Eye (tissue), 1 donor: ENCODE measurements at places on chromosomes 1 and 21.

- DNase-seq: peak; percentile 79
Observed at GRCh38 chr1:226736908-226737818, 1.9 kb downstream of the ITPKB start.

- peak; percentile 65 for DNase-seq
Observed at GRCh38 chr1:58592522-58593134, 15.6 kb upstream of the TACSTD2 start.

- DNase-seq: no peak
Observed at GRCh38 chr1:25560788-25561187, 17.4 kb downstream of the LDLRAP1 start.

- no peak for DNase-seq
Observed at GRCh38 chr1:182770232-182770631, 19.3 kb upstream of the NPL start.

DNA sequence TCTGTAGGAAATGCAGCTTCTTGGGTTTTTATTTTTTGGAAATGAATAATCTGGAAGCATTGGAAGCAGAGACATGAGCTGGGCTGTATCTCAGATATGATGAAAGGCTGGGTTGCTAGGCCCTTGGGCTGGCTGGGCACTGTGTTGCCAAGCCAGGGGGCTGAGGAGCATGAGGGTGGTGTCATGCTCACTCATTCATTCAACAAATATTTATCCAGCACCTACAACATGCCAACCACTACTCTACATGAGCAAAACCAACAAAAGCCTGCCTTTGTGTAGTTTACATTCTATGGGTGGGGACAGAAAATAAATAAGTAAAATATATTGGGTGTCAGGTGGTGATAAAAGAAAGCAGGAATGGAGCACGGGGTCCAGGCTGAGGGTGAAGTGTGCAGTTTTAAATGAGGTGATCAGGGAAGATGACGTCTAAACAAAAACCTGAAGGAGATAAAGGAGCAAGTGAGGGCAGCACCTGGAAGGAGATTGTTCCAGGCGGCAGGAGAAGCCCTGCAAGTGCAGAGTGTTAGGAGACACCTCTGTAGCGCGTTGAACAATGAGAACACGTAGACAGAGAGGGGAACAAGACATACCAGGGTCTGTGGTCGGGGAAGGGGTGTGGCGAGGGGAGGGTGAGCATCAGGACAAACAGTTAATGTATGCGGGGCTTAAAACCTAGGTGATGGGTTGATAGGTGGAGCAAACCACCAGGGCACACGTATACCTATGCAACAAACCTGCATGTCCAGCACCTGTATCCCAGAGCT lies 10.9 kb downstream of the TAGLN2 start:
- no peak for DNase-seq

GRCh38 chr1:187226396-187226795 lies 397.6 kb downstream of the PLA2G4A start:
- no peak for DNase-seq

- DNase-seq: no peak
Observed at GRCh38 chr1:226630592-226630991, 82.0 kb downstream of the STUM start.

GRCh38 chr1:101748077-101748476 lies 248.6 kb downstream of the OLFM3 start:
- no peak for DNase-seq

DNA sequence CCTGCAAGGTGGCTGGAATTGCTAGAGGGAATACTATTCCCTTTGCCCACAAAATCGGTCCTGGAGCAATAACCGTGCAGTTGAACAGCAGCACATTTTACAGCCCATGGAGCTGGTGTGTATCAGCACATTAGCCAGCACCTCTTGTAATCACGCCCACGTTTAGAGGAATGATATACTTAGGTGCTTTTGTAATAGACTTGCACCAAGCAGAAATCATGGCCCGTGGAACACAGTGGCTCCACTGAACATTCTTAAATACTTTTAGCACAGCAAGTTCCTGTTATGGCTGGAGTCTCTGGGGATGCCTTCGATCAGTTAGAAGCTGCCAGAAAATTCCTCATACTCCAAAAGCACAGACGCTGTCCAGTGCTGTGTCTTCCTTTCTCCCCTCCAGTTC lies 218.1 kb upstream of the FAM78B start:
- no peak for DNase-seq

DNA sequence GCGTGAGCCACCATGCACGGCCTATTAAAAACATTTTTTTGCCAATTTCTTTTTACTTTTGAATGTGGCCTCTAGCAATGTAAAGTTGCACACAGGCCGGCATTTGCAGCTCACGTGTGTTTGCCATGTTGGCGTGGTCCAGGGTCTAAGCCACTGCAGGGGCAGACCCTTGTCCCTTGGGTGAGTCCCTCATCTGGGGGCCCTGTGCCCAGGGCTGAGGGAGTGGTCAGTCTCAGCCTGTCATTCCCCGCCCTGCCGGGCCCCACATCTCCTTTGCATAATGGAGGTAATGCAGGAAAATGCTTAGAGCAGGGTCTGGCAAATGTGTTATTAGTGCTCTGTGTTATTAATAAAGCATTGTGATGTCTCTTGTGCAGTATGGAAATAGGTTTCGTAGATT lies 16.9 kb downstream of the AGPAT3 start:
- DNase-seq: no peak

DNA sequence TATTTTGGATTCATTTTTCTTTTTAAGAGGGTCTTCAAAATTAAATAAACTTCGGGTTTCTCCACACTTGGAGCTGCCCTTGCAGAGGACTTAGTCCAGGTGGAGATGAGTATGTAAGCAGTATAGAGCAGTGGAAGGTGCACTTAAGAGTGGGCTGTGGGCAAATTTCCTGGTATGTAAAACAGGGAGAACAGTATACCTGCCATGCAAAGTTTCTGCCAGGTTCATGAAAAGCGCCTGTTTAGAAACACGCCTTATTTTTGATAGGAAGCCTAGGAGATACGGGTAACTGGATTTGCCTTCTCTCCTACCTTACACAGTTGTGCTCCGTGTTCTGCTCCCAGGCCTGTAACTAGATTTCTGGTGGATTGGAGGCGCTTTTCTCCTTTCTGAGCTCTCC lies 1.2 kb downstream of the KDM4A start:
- DNase-seq: no peak

DNA sequence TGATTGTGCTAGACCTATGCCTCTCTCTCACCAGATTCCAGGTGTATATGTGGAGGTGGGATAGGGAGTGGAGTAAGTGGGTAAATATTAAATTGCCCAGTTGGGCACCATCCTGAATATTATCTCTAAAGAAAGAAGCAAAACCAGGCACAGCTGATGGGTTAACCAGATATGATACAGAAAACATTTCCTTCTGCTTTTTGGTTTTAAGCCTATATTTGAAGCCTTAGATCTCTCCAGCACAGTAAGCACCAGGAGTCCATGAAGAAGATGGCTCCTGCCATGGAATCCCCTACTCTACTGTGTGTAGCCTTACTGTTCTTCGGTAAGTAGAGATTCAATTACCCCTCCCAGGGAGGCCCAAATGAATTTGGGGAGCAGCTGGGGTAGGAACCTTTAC lies at the start of gene FCER1A:
Gene FCER1A (plus strand): TSS at position 242 of the 400 bp plus-strand sequence. CDS start 29 bp downstream, at position 271.
- DNase-seq: no peak

DNA sequence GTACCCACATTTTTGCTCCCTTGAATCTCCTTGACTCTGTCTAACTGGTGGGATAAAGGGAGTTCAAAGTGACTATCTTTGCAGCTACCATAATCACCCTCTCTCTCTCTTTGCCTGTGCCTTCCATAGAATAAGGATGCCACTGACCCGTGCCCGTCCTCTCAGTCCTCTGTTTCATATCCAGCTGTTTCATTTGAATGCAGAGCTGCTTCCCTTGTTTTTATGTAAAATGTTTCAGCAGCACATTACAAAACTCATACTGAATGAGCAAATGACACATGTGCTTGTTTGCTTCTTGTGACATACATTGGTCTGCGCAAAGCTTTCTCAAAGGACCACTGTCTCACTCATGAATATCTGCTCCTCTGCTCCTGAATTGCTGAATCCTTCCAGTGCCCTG lies 38.4 kb downstream of the CDC42 start:
- DNase-seq: no peak

DNA sequence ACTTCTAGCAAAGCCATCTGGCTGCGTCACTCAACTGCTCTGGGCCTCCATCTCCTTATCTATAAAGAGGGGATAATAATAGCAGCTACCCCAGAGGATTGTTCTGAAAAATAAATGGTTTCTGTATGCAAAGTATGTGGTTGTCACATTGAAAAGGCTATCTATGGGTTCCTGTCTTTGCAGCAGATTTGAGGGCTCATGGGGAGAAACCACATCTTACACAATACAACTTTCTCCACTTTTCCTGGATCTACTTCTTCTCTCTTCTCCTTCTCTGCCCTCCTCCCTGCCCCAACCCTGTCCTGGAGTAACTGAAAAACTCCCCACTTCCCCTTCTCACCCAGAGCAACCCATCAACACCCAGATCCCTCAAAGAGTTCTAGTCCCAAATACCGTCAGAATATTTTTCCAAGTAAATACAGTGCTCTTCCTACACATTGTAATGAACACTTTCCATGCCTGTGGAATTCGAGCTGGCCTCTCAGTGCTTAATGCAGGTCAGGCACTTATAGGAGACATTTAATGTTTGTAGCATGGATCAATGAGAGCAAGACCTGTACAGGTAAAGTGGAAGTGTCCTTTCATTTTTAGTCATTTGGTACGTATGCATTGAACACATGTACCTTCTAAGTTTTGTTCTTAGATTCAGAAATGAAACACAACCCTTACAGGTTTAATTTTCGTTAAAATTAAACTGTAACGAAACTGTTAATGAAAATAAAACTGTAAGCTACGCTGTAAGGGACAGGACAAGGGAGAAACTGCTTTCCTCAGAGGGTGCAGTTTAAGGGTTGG lies 131.9 kb downstream of the AK5 start:
- DNase-seq: no peak

GRCh38 chr1:14027099-14027498 lies 327.1 kb downstream of the PRDM2 start:
- DNase-seq: peak; percentile 80

- DNase-seq: no peak
Observed at GRCh38 chr1:181669246-181669645, 185.9 kb downstream of the CACNA1E start.

- peak; percentile 90 for DNase-seq
Observed at GRCh38 chr1:10339815-10340214, 59.0 kb upstream of the PGD start.

- DNase-seq: no peak
Observed at GRCh38 chr1:228000416-228000815, 6.4 kb upstream of the WNT3A start.

DNA sequence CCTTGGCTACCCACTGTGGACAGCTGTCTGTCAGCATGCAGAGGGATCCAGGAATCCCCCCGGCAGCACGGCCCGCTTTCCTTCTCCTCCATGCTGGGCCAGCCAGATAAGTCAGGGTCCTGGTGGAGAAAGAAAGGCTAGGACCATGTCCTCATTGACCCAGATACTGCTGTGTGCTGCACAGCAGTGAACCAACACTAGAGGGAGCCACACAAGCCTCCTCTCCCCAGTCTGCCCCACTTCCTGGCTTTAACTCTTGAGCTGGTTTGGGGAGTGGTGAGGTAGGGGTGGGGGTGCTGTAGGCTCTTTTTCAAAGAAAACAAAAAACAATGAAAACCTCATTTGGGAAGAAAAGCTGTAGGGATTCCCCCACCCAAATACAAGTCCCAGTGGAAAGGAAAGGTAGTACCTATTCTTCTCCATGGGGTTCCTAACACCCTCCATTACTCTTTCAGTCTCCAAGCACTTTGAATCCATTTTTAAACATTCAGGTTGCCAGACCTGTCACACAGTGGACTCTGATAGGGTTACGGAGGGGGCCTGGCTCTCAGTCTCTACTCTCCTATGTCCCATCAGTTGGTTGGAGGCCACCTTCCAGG lies 84.9 kb upstream of the CD1D start:
- DNase-seq: peak; percentile 48

- no peak for DNase-seq
Observed at GRCh38 chr1:221187174-221187573, 307.9 kb downstream of the HLX start.

GRCh38 chr1:240533154-240533780 lies 78.7 kb downstream of the GREM2 start:
- DNase-seq: no peak

DNA sequence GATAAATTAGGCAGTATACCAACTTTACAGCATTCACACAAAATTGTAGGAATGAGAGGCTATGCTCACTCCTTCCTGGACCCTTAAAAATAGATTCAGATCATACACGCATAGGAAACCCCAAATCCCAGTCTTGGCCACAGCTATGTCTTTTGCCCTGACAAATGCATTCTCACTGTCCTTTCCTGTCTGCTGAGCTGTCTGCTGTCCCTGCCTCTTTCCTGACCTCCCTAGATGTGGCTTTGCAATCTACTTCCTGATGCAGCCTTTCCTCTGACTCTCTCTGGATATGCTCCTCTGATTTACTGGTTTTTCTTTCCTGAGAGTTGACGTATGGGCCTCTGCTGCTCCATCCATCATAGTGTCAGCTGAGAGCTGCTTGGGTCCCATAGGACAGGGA lies 59.8 kb upstream of the SLC35F3 start:
- no peak for DNase-seq

GRCh38 chr1:36492491-36492890 lies 9.8 kb upstream of the CSF3R start:
- no peak for DNase-seq

GRCh38 chr1:172914501-172915144 lies 136.1 kb downstream of the TNFSF18 start:
- DNase-seq: no peak

GRCh38 chr1:246919902-246920301 lies 11.8 kb downstream of the AHCTF1 start:
- DNase-seq: no peak

DNA sequence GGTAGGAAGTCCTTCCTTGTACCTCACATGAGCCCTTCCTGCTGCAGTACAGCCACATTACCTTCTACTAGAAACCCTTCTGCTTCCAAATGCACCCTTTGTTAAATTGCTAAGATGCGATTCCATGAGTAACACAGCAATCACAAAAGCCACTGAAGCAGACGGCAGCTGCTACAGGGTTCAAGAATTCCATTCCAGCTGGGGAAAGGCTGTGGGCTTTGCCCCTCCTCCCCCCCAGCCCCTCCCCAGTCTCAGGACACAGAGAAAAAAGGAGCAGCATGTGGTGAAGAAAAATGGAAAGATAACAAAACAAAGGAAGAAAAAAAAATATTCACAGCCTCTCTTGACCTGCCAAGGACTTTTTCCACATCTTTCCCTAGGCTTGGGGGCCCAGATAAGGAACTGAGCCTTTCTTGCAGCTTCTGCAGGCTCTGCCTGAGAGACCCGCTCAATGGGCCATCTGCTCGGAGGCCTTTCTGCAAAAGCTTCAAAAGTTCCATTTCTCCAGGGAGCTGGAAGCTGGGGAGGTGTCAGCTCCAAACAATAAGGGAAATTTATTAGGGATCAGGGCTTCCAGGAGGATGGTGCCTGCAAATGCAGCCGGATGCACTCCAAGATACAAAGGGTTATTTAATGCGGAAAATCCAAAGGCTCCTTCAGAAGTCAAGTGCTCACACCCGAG lies 72.1 kb downstream of the SYT2 start:
- peak; percentile 53 for DNase-seq

DNA sequence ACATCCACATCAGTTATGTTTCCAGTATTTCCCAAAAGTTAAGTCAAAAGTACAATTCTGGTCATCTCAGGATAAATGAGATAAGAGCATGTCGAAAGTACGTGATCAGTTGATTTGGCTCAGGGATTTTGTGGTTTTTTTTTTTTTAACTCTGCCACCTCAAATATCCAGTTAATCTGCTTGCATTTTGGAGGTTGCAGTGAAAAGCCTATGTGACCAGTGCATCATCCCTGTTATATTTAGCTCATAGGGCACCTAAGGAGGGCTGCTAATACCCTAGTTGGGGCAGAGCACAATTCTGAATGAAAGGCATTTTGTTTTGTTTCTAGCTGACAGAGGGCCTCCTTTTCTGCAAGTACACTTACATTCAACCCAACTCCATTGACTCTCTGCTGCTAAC lies 31.7 kb upstream of the RGS16 start:
- DNase-seq: no peak

- DNase-seq: peak; percentile 92
Observed at GRCh38 chr1:109816175-109816811, 52.6 kb upstream of the EPS8L3 start.
